Spleen (tissue), 13 donors: ENCODE measurements at places on chromosomes 3 and 15. TPM values are rescaled to one million over a fixed set of nuclear protein-coding genes. Genes with fewer than 3 reads are reported as not detected.

DNA sequence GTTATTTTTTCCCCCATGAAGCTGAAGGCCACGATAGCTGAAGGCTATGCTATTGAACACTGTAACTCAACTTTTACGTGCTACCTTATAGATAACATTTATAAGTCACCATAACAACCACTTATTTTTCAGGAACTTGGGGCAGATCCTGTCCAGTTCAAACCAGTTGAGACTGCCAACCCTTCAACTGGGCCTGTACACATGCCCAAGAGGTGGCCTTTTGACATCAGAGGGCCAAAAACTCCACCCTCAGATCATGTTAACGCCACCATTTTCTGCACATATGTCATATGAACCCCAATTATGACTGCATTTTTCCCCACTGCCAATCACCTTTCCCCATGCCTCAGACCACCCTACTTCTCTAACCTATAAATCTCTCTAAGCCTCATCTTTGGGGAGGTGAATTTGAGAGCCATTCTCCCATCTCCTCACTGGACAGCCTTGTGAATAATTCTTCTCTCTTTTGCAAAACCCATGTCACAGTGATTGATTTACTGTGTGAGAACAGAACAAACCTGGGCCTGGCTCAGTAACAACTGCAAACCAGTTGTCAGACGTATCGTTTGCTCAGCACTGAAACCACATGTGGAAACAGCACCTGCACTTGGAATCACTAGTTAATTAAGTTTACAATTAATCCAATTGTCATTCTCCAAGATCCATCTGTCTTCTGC is 42.5 kb downstream of the ZNF445 start:
- H3K36me3 ChIP-seq: no peaks in the 10 kb centered on the region
- peaks cover 12% of the 10 kb centered on the region for H3K4me1 ChIP-seq

DNA sequence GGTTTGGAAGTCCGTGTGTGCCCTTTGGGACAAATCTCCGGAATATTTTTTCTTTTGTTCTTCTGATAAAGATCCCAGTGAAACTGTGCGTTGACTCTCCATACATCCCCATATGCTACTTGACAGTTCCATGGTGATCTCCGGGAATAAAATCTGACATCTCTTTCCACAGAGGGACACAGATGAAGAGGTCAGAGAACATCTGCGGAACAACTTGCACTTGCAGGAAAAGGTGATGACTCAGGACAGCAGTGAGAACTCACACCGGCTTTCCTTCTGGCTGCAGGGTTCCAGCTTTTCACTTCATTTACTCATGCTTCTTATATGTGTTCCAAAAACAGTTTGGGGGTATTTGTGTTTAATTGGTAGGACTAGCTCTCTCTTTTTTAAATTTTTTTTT is 157.5 kb upstream of the CHRM5 start:
- H3K36me3 ChIP-seq: no peaks in the 10 kb centered on the region
- no peak for DNase-seq
- H3K4me3 ChIP-seq: no peak overlapping the region
- H3K27ac ChIP-seq: no peak overlapping the region

DNA sequence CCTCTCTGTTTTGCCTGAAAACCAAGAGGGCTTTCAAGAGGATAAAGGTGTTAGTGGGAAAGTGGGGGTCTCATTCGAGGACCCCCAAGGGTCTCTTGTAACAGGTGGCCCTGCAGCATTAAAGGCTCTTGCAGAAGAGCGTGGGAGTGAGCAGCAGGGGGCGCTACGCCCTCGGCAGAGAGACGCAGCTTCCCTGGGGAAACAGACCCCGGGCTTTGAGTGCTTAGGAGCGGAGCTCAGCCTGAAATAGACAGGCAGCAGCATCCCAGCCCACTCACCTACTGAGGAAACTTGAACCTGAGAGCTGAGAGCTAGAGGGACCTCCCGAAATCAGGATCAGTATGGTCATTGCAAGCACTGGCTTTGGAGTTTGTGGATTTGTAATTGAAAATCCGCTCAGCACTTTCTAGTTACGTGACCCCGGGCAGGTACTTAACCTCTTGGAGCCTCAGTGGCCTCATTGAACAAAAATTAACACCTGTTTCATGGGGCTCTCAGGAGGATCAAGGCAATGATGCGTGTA is 25.7 kb downstream of the RPLP1 start:
- peak; percentile 85 for DNase-seq
- H3K27ac ChIP-seq: no peak overlapping the region
- H3K36me3 ChIP-seq: no peaks in the 10 kb centered on the region
- peaks cover 16% of the 10 kb centered on the region for H3K27me3 ChIP-seq
- no peak overlapping the region for H3K4me3 ChIP-seq

- H3K4me3 ChIP-seq: no peak overlapping the region
- H3K27ac ChIP-seq: no peak overlapping the region
- DNase-seq: no peak
- H3K4me1 ChIP-seq: no peaks in the 10 kb centered on the region
- H3K27me3 ChIP-seq: no peaks in the 10 kb centered on the region
These were observed 48.7 kb downstream of the COL8A1 start for GRCh38 chr3:99686955-99687612.

DNA sequence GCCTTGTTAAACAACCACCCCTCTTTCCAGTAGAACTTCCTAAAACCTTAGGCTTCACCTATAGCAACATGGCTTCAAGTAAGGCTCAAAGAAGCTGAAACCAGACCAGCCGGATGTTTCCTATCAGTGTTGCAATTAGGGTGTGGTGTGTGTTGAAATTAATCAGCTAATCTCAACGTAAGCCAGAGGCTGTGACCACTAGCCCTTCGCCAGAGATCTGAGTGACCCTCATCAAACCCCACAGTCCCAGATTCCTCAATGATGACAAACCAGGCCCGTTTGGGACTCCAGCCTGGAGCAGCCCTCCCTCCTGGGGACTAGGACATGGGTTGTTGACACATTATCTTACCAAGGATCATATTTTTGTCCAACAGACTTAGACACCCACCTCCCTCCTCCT is 27.3 kb downstream of the CYP11A1 start:
- DNase-seq: peak; percentile 37
- no peaks in the 10 kb centered on the region for H3K4me1 ChIP-seq
- H3K27ac ChIP-seq: no peak overlapping the region
- no peaks in the 10 kb centered on the region for H3K36me3 ChIP-seq
- no peak overlapping the region for H3K4me3 ChIP-seq

The ECT2 gene
- 19.1 TPM for total RNA-seq

- no peak overlapping the region for H3K4me3 ChIP-seq
- H3K4me1 ChIP-seq: peaks cover 23% of the 10 kb centered on the region
- H3K27ac ChIP-seq: no peak overlapping the region
- no peaks in the 10 kb centered on the region for H3K27me3 ChIP-seq
- DNase-seq: no peak
These were observed 252.9 kb downstream of the UACA start for GRCh38 chr15:70510433-70510832.

The GCHFR gene
- 14.2 TPM for total RNA-seq

DNA sequence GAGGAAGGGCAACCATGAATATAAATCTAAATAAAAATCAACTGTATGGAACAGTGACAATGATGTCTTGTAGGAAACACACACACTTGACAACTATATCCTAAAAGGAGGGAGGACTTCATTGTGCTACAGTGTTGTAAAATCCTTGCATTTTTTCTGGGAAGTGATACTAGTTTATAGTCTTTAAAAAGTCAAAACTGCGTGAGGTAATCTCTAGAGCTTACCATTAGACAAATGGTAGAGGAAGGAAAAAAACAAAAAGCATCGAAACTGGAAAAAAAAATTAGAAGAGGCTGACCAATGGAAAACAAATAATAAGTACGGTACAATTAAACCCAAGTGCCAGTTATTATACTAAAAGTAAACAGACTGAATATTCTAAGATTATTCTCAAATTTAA is 38.7 kb downstream of the CHSY1 start:
- H3K4me3 ChIP-seq: no peak overlapping the region
- no peak overlapping the region for H3K27ac ChIP-seq
- H3K4me1 ChIP-seq: peaks cover 13% of the 10 kb centered on the region
- no peaks in the 10 kb centered on the region for H3K27me3 ChIP-seq
- H3K36me3 ChIP-seq: no peaks in the 10 kb centered on the region

The TRIM42 gene
- total RNA-seq: not detected

The C3orf20 gene
- 0.77 TPM for total RNA-seq

GRCh38 chr15:101625184-101625583 is 27.0 kb downstream of the TM2D3 start:
- no peak for DNase-seq
- no peaks in the 10 kb centered on the region for H3K27me3 ChIP-seq
- no peak overlapping the region for H3K27ac ChIP-seq
- H3K4me3 ChIP-seq: no peak overlapping the region
- no peaks in the 10 kb centered on the region for H3K4me1 ChIP-seq

DNA sequence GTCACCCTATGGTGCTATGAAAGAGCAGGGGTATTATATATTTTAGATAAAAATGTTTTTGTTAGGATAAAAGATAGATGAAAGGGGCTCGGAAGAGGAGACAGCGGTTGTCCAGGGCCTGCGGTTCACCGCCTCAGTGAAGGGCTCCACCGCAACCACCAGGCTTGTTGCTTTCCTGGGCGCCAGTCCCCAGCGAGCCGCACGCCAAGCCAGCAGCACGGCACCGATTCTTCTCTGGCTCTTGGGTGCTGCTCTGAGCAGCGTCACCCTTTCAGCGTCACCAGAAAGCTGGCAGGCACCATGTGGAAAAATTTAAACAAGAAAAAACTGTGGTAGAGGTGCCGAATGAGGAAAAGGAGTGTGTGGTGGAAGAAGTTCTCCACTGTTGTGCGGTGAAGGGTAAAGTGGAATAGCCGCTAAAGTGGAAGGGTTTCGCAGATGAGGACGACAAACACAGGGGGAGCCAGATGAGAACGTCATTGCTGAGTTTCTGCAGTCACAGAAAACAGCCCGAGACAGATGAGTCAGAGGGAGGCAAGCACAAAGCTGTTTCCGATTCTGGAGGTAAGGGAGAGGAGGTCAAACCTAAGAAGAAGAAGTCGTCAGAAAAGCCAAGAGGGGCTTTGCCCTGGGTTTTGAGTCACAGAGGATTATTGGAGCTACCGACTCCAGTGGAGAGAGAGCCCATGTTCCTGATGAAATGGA is 569.2 kb downstream of the ZBBX start:
- no peaks in the 10 kb centered on the region for H3K27me3 ChIP-seq
- DNase-seq: no peak
- no peaks in the 10 kb centered on the region for H3K36me3 ChIP-seq
- H3K4me1 ChIP-seq: no peaks in the 10 kb centered on the region

DNA sequence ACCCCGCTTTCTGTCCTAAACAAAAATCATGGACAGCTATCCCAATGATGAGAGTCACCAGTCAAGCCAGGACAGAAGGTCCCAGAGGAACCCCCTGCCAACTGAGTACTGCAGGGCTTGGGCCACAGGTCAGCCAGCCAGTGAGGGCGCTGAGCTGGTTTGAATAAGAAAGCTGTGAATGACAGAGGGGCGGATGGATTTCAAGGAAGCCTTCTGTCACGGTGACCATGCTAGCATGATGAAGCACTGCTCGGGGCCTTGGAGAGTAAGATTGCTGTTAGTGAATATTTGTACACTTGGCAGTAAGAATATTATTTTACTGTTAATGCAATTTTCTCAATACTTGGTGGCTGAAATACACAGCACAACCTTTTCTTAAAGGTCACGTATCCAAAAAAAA is 734.0 kb upstream of the NR2F2 start:
- H3K4me3 ChIP-seq: no peak overlapping the region
- no peak for DNase-seq
- H3K27me3 ChIP-seq: no peaks in the 10 kb centered on the region
- H3K4me1 ChIP-seq: no peaks in the 10 kb centered on the region

The ACKR2 gene
- 4.4 TPM for total RNA-seq

The DISP2 gene
- total RNA-seq: 0.57 TPM

DNA sequence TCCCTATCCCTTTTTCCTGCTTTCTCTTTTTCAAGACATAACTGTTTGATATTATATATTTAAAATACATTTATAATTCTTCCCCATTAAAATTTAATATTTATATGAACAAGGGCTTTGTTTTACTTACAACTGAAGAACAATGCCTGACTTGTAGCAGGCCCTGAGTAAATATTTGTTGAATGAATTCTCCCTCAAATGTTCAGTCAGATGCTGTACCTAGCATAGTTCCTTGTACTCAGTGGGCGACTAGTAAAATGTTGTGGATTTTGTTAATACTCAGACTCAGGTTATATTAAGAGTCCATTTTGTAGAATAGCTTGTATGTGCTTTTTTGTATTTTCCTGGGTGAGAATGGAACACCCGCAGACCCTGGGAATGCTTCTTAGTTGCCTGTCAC is 69.1 kb downstream of the SEC22A start:
- no peaks in the 10 kb centered on the region for H3K27me3 ChIP-seq
- no peaks in the 10 kb centered on the region for H3K4me1 ChIP-seq
- DNase-seq: no peak
- peaks cover 10% of the 10 kb centered on the region for H3K36me3 ChIP-seq

DNA sequence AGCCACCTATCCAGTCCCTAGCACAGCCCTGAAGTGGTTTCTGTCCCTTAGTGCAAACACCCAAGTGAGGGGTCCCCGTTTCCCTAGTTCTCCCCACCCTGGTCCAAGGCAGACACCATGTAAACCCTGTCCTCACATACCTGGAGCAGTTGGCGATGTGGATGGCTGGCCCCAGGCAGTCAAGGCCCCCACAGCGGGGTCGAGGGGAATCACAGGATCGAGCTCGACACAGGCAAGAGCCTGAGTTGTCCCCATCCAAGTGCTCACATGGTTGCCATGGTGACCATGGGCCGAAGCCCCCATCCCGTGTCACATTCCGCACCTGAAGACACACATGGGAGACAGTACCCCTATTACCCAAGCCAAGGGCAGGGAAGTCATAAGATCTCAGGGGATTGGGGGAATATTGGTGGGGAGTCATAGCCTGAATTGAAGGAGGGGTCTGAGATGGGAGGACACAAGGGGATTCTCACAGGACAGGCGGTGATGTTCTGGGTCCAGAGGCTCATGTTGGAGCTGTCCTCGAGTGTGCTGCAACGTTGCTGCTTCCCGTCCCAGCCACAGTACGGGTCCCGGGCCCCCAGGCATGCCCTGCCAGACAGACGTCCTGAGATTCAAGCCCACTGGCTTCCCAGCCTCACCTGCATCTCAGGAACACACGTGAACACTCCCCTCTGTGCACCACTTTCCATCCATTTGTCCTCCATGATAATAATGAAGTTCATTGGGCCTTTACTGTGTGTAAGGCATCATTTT is 112.1 kb downstream of the SEMA5B start:
- no peak overlapping the region for H3K27ac ChIP-seq
- no peaks in the 10 kb centered on the region for H3K4me1 ChIP-seq
- H3K36me3 ChIP-seq: no peaks in the 10 kb centered on the region
- peaks cover 17% of the 10 kb centered on the region for H3K27me3 ChIP-seq
- peak; percentile 57 for DNase-seq

The ERICH6 gene
- total RNA-seq: not detected

The TM4SF1 gene
- total RNA-seq: 65.6 TPM

- no peaks in the 10 kb centered on the region for H3K4me1 ChIP-seq
- no peaks in the 10 kb centered on the region for H3K36me3 ChIP-seq
- no peaks in the 10 kb centered on the region for H3K27me3 ChIP-seq
- no peak for DNase-seq
These were observed 76.3 kb downstream of the MYLK start for GRCh38 chr3:123807820-123808219.

- no peak for DNase-seq
- no peak overlapping the region for H3K4me3 ChIP-seq
- H3K27me3 ChIP-seq: no peaks in the 10 kb centered on the region
- peaks cover 51% of the 10 kb centered on the region for H3K4me1 ChIP-seq
- H3K36me3 ChIP-seq: no peaks in the 10 kb centered on the region
- no peak overlapping the region for H3K27ac ChIP-seq
These were observed 20.7 kb downstream of the BCL2A1 start for GRCh38 chr15:79950247-79950646.

- H3K4me1 ChIP-seq: no peaks in the 10 kb centered on the region
- no peaks in the 10 kb centered on the region for H3K36me3 ChIP-seq
- H3K27ac ChIP-seq: no peak overlapping the region
- H3K4me3 ChIP-seq: no peak overlapping the region
These were observed 45.7 kb downstream of the THSD4 start for GRCh38 chr15:71160976-71161375.
